ENCODE measurements at places on chromosomes 1 and 21. TPM values are rescaled to one million over a fixed set of nuclear protein-coding genes. Genes with fewer than 3 reads are reported as not detected.

Gene FLG2
- total RNA-seq, result not detected

Gene PIGC
- total RNA-seq, result 21.9 TPM

Gene ALG14
- 1.4 TPM for total RNA-seq

GRCh38 chr1:214008791-214009422 lies 21.1 kb downstream of the PROX1 start:
- H3K4me1 ChIP-seq, result peaks cover 2% of the 10 kb centered on the region
- H3K27me3 ChIP-seq, result no peaks in the 10 kb centered on the region
- no peaks in the 10 kb centered on the region for H3K36me3 ChIP-seq
- H3K4me3 ChIP-seq, result no peak overlapping the region
- DNase-seq, result no peak

DNA sequence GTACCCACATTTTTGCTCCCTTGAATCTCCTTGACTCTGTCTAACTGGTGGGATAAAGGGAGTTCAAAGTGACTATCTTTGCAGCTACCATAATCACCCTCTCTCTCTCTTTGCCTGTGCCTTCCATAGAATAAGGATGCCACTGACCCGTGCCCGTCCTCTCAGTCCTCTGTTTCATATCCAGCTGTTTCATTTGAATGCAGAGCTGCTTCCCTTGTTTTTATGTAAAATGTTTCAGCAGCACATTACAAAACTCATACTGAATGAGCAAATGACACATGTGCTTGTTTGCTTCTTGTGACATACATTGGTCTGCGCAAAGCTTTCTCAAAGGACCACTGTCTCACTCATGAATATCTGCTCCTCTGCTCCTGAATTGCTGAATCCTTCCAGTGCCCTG lies 38.4 kb downstream of the CDC42 start:
- H3K4me1 ChIP-seq, result peaks cover 57% of the 10 kb centered on the region
- H3K4me3 ChIP-seq, result no peak overlapping the region
- no peak for DNase-seq
- no peaks in the 10 kb centered on the region for H3K27me3 ChIP-seq

GRCh38 chr1:36571106-36571505 lies 88.4 kb upstream of the CSF3R start:
- H3K4me3 ChIP-seq, result no peak overlapping the region
- H3K27me3 ChIP-seq, result no peaks in the 10 kb centered on the region
- peak; percentile 7 for DNase-seq
- H3K36me3 ChIP-seq, result no peaks in the 10 kb centered on the region

DNA sequence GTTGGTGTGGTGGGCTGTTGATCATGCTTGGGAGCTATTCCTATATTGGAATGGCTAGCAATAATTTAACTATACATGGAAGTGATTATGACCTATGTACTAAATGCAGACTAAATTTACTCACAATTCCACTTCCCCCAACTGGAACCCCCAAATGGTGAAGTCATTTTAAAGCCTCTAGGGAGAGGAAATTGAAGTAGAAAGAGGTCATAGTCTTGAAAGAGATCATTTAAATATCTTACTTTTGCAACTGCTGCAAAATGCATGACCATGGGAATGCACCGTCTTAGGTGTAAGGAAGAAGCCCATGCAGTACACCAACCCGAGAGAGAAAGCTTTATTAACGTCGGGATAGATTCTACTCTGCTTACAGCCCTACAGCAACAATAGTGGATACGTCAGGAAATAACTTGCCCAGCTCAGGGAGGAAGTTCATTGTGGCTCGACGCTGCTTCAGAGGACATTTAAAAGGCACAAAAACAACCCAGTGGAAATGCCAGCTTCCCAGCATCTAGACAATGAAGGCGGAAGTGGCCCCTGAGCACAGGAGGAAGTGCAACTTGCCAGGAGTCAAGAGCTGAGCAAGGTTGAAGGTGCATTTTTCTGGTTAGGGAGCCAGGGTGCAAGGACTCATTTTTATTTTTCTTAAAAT lies 26.5 kb downstream of the CYYR1 start:
- H3K4me3 ChIP-seq, result no peak overlapping the region
- DNase-seq, result no peak
- peaks cover 10% of the 10 kb centered on the region for H3K36me3 ChIP-seq
- no peaks in the 10 kb centered on the region for H3K27me3 ChIP-seq
- H3K27ac ChIP-seq, result peak overlapping the region; percentile 43

GRCh38 chr21:35212393-35213127 lies 163.5 kb upstream of the RUNX1 start:
- no peaks in the 10 kb centered on the region for H3K4me1 ChIP-seq
- H3K36me3 ChIP-seq, result no peaks in the 10 kb centered on the region
- H3K27me3 ChIP-seq, result no peaks in the 10 kb centered on the region
- no peak overlapping the region for H3K27ac ChIP-seq
- no peak for DNase-seq

GRCh38 chr1:9275567-9276034 lies 17.1 kb upstream of the SPSB1 start:
- DNase-seq, result no peak
- H3K36me3 ChIP-seq, result no peaks in the 10 kb centered on the region
- H3K27me3 ChIP-seq, result no peaks in the 10 kb centered on the region
- H3K27ac ChIP-seq, result no peak overlapping the region
- H3K4me1 ChIP-seq, result peaks cover 28% of the 10 kb centered on the region

GRCh38 chr21:39452970-39453342 lies 1.2 kb downstream of the SH3BGR start:
- H3K36me3 ChIP-seq, result no peaks in the 10 kb centered on the region
- H3K27me3 ChIP-seq, result no peaks in the 10 kb centered on the region
- no peak for DNase-seq
- H3K27ac ChIP-seq, result peak overlapping the region; percentile 81
- H3K4me3 ChIP-seq, result no peak overlapping the region
